GF-D8 (cell line): ENCODE measurements at places on chromosomes 1 and 21.

DNA sequence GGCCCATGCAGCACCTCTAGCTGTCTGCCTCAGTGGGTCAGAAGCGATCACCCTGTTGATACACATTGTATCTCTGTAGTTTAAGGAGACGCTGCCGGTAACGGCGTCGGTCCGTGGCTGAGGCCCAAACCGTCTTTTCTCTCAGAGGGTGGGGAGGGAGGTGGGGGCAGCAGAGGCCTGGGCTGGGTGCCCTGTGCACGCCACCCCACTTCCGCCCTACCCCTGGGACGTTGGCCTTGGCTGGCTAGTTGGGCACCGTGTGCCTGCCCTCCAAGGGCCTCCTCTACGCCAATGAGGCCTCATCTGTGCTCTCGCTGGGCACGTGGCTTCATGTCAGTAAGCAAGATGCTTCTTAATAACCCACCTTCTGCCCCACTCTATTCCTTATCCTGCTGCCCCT, 9.4 kb downstream of the ZC3H12A start:
- no peak for DNase-seq

- no peak for DNase-seq
Measured at GRCh38 chr1:37149296-37149695, 115.0 kb upstream of the GRIK3 start.

GRCh38 chr1:66295803-66296202, 238.2 kb upstream of the SGIP1 start:
- no peak for DNase-seq

DNA sequence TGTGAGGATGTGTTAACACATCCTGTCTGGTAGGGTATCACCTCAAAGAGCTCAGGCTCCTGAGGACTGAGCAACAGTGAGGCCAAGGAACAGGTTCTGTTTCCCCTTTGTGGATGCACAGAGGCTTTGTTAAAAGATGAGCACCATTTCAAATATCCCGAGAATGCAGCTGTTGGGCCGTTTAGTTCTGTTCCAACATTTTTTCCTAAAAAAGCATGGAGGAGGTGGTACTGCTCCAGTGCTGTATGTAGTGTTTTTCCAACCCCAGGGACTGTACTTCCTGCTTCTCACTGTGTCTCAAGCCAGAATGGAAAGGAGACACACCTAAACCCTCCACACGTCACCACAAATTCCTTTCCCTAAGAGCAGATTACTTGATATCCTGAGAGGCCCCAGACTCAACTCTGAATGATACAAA, 53.8 kb upstream of the BCL10 start:
- no peak for DNase-seq

- DNase-seq, result no peak
Measured at GRCh38 chr1:162327144-162327787, 49.4 kb downstream of the SPATA46 start.

GRCh38 chr1:30374400-30375070, 348.9 kb downstream of the MATN1 start:
- DNase-seq, result no peak

GRCh38 chr1:30844631-30845030, 63.9 kb downstream of the SDC3 start:
- no peak for DNase-seq

- DNase-seq, result no peak
Measured at GRCh38 chr1:33960188-33960895, 96.5 kb downstream of the HMGB4 start.
